ENCODE measurements at places on chromosomes 5 and 9. TPM values are rescaled to one million over a fixed set of nuclear protein-coding genes. Genes with fewer than 3 reads are reported as not detected.

TUT7 gene
- 23.7 TPM for total RNA-seq

LTC4S gene
- 7.0 TPM for total RNA-seq

PCDHGB1 gene
- total RNA-seq, result 2.2 TPM

ZNF454 gene
- total RNA-seq, result 1.2 TPM

CA9 gene
- 6.7 TPM for total RNA-seq

PTRH1 gene
- total RNA-seq, result 15.8 TPM

ISCA1 gene
- 32.9 TPM for total RNA-seq

PROB1 gene
- 5.6 TPM for total RNA-seq

WDR36 gene
- 18.3 TPM for total RNA-seq

IFNA21 gene
- not detected for total RNA-seq

CARD6 gene
- 6.3 TPM for total RNA-seq

FRMD3 gene
- 0.13 TPM for total RNA-seq

CCDC192 gene
- total RNA-seq, result not detected

TEX48 gene
- total RNA-seq, result not detected

TAF11L5 gene
- total RNA-seq, result not detected

NEUROG1 gene
- not detected for total RNA-seq

OR1Q1 gene
- not detected for total RNA-seq

IL6ST gene
- 408 TPM for total RNA-seq

WNT8A gene
- not detected for total RNA-seq

GOLM1 gene
- total RNA-seq, result 61.8 TPM

FOXI1 gene
- not detected for total RNA-seq

PCDHB2 gene
- under 0.01 TPM for total RNA-seq

CETN3 gene
- 12.2 TPM for total RNA-seq

SLCO6A1 gene
- total RNA-seq, result not detected

ZNF367 gene
- total RNA-seq, result 2.8 TPM

SPATA9 gene
- not detected for total RNA-seq

SURF4 gene
- 445 TPM for total RNA-seq

GPX3 gene
- 35.0 TPM for total RNA-seq

HDHD3 gene
- 13.8 TPM for total RNA-seq

TAF11L13 gene
- total RNA-seq, result not detected

PCDHB12 gene
- 0.08 TPM for total RNA-seq

PCDHB13 gene
- total RNA-seq, result 1.0 TPM

SLIT3 gene
- total RNA-seq, result 3.4 TPM

ADAMTS16 gene
- total RNA-seq, result 0.52 TPM

CDH9 gene
- total RNA-seq, result 0.13 TPM

TARS1 gene
- total RNA-seq, result 96.9 TPM

LCN1 gene
- not detected for total RNA-seq

DELE1 gene
- 75.5 TPM for total RNA-seq

TTC16 gene
- total RNA-seq, result not detected

ITGA1 gene
- total RNA-seq, result 53.8 TPM

IFNB1 gene
- not detected for total RNA-seq

ROR2 gene
- total RNA-seq, result 79.0 TPM

GLRA1 gene
- not detected for total RNA-seq

C9 gene
- total RNA-seq, result not detected

TDRD7 gene
- 4.7 TPM for total RNA-seq

ZNF484 gene
- 10.3 TPM for total RNA-seq

IL31RA gene
- 6.1 TPM for total RNA-seq

GRXCR2 gene
- total RNA-seq, result not detected

HK3 gene
- not detected for total RNA-seq

SLC6A19 gene
- not detected for total RNA-seq

DBH gene
- not detected for total RNA-seq

PCDHGA11 gene
- total RNA-seq, result 13.7 TPM

ALDOB gene
- total RNA-seq, result not detected
